ENCODE measurements at places on chromosomes 11 and 22.
A peak's percentile ranks its signal among the peaks of the same experiment; 100 is the strongest.

DNA sequence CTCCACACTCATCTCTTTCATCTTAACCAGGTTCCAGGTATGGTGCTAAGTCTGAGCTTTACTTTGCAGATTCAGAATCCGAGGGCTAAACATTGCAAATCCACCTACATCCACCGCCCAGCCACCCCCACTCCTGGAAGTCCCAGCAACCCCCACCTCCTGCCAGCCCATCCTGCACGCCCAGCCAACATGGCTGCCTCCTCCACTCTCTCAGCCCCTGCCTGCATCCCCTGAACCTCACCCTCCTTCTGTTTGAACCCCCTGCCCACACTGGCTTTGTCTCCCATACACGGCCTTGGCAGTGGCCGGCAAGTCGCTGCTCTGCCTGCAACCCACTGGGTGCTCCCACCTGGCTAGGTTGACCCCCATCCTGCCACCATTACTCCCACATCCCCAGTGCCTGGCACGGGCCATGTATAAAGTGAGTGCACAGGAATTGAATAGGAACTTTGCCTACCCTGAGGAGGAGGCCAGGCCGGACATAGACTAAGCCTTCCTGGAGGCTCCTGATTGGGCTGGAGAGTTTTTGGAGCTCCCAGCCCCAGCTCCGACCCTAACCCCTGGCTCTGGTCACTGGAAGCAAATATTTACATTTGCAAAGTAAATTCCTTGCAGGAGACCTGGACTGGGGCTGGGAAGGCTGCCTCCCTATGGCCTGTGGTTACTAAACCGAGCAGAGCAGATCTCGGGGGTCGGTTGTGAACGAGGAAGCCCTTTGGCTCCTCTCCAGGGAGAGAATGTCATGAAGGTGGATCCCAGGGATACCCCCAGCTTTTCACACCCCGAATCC is 14.4 kb downstream of the EMID1 start:
- no peak for DNase-seq

- no peak for DNase-seq
Measured at GRCh38 chr11:121282386-121282785, 10.2 kb upstream of the SC5D start.

GRCh38 chr11:97990162-97990920 is 1030.4 kb upstream of the CNTN5 start:
- DNase-seq, result no peak

DNA sequence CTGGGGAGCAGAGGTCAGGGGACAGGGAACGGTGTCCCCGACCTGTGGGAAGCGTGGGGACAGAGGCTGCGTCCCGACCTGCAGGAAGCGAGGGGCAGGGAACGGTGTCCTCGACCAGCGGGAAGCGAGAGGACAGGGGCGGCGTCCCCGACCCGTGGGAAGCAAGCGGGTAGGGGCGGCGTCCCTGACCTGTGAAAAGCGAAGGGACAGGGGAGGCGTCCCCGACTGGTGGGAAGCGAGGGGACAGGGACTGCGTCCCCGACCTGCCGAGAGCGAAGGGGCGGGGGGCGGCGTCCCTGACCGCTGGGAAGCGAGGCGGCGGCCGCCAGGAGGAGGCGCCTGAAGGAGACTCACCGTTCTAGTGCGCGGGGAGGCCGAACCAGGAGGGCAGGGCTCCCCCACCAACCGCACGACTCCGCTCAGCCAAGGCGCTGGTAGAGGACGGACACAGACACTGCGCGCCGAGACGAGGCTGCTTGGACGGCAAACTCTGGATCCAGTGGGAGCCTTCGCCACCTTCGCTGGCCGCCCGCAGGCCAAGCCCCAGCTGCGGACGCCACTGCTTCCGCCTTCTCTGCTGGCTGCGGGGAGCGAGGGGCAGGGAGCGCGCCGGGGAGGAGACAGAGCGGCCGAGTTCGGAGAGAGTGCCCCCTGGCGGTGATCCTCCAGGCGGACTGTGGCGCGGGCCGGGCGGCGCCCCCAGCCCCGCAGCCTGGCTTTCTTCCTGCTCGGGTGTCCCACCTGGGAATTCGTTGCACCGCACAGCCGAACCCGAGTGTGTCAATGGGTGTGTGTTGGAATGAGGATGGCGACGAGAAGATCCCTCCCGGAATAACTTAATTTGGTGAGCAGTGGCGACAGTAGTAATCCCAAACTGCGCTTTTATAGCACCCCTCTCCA is at the start of gene TRAF6:
Gene TRAF6 (minus strand): TSS at position 579 of the 900 bp plus-strand sequence. CDS start 8,757 bp downstream, outside the sequence.
- peak; percentile 93 for DNase-seq

DNA sequence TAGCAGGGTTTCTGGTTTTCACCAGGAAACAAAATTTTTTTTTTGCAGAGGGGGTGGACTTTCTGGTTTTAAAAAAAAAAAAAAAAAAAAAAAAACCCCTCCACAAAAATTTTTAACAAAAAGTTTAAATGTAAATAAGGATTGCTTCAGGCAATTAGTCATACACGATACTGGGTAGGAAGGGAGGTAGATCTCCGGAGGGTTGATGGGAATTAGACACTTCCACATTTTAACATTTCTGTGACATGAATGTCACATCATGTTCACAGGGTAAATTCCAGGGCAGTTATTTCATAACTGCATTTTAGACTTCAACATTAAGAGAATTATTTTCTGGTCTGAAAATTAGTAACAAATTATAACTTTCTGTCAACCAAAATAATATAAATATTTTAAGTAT is 15.9 kb downstream of the NUP98 start:
- no peak for DNase-seq

GRCh38 chr11:2140411-2141400 is 1.5 kb upstream of the IGF2 start:
- DNase-seq, result no peak

DNA sequence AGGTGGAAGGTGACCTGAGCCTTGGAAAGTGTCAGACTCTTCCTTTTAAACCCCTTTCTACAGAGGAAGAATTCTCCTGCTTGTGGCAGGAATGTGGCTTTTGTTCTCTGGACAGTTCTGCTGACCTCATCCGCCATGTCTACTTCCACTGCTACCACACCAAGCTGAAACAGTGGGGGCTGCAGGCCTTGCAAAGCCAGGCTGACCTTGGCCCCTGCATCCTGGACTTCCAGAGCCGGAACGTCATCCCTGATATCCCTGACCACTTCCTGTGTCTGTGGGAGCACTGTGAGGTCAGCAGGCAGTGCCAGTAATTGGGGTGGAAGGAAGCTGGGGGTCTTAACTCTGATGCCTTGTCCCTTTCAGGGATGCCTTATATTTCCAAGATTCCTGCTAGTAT is 9.3 kb downstream of the HINFP start:
- no peak for DNase-seq

Data from stimulated activated CD4-positive, alpha-beta T cell treated with anti-CD3 and anti-CD28 coated beads, Interleukin-4, amount 100 ng/mL, for 1 hour (primary cell).